ENCODE measurements at places on chromosomes 7 and 10. TPM values are rescaled to one million over a fixed set of nuclear protein-coding genes. Genes with fewer than 3 reads are reported as not detected.

Gene CALHM1
- total RNA-seq: not detected

GRCh38 chr10:17257466-17258321 is 29.7 kb downstream of the VIM start:
- DNase-seq: peak; percentile 80

Gene KCNIP2
- 3.0 TPM for total RNA-seq

DNA sequence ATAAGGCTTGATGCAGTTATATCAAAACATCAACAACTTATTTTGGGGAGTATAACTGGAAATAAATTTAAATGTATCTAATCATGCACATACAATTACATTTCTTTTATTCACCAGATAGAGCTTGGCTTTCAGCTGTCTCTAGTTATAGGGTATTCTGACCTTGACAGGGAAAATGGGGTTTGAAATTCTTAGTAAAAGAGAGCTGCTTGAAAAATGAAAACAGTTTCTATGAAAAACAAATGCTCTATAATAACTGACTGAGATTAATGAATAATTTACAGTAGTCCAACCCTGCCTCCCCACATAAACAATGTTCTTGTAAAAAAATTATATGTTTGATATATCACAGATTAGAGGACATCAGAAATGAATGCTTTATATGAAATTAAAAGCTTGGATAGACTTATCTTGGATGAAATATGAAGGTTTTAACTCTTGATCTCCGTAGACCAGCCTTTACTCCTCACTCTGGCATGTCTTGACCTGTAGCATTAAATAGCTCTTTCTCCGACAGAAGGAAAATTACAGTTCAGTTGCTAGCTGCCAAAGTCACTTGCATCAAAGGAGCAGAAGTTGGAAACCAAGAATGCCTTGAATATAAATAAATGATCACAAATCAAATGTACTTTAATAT is 32.1 kb downstream of the VWC2 start:
- DNase-seq: no peak

Gene BICC1
- 0.32 TPM for total RNA-seq
